ENCODE measurements at places on chromosomes 16 and 17.

DNA sequence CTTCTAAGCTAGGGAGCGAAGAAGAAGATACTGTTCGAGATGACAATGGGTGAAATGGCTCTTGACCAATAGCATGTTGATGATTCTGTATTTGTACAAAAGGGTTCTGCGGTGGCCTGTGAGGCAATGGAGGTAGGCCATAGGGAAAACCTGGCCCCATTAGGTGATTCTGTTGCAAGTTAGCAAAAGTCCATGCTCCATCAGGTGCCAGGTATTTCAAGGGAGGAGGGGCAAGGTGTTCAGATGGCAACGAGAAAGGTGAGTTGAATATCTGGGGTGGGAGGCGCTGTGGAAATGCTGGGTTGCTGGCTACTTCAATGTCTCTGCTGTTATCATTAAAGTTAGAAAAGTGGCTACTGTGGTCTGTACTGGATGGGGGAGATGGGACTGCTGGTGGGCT is 62.8 kb downstream of the CACNG1 start:
- DNase-seq = no peak

DNA sequence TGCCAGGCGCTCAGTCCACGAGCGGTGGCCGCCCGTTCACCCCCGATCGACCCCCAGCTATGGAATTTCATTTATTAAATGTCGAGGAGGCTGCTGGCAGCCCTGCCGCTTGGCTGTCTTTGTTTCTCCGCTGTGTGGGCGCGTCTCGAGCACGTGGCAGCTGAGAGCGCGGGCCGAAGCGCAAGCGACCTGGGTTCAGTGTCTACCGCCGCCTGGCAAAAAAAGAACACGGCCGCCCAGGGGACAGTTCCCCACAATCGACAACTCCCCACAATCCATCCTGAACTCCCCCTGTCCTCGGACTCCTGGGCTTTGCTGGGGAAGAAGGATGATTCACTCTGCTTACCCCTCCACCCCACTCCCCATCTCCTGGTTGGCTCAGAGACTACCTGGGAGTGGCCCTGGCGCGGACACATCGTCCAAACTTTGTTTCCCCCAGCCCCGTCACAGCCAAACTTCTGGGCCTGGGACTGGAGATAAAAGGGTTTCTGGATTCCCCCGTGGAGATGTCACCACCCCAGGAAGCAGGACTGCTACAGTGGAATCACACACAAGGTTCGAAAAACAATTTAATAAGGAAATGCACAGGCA is 1.7 kb upstream of the ANKRD13B start:
- DNase-seq = peak; percentile 80

DNA sequence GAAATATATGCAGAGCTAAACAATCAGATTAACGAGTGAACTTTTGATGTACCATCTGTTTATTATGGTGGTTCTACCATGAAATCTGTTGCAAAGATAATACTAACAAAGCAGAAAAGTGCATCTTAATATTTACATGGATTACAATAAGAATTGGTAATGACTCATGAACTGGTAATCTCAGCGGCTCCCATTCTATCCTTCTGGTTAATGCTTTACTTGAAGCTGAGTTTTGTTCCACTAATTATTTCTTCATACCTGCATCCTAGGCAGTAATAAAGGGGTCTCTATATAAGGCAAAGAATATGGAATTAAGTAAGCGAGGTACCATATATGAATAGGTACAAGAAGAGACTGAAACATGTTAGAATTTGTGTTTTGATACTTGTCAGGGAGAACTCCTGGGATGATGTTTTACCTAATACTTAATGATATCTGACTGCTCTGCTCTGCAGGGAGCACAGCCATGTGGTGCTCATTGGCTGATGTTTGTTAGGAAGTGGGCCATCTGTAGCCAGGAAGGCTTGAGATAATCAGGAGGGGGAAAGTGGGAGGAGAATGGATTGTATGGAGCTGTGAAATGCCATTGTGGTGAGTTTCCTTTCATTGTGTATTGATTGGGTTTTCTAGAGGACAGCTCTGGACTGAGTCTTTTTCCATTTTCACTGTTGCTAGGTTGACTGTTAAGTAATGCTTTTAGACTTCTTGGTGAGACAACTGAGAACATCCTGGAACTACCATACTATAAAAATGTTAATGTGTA is 52.6 kb downstream of the MAP2K6 start:
- no peak for DNase-seq

- DNase-seq = no peak
Measured at GRCh38 chr16:324201-324450, 28.4 kb downstream of the AXIN1 start.

DNA sequence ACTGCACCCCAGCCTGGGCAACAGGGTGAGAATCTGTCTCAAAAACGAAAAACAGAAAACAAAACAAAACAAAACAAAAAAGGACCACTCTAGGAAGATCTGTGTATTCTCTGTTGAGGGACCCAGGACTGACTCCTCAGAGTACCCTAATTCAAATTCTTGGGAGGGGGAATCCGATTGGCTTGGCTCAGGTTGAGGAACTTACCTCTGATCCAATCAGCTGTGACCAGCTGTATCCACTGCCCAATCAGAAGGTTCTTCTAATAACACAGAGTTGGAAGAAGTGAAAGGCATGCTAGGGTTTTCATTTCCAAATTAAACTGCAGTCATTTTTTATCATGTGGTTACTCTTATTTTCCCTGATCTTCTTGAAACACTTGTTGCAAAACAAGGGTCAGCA is 105.9 kb upstream of the CACNG3 start:
- DNase-seq = no peak

GRCh38 chr16:64532117-64532516 is 589.7 kb downstream of the CDH11 start:
- DNase-seq = no peak

DNA sequence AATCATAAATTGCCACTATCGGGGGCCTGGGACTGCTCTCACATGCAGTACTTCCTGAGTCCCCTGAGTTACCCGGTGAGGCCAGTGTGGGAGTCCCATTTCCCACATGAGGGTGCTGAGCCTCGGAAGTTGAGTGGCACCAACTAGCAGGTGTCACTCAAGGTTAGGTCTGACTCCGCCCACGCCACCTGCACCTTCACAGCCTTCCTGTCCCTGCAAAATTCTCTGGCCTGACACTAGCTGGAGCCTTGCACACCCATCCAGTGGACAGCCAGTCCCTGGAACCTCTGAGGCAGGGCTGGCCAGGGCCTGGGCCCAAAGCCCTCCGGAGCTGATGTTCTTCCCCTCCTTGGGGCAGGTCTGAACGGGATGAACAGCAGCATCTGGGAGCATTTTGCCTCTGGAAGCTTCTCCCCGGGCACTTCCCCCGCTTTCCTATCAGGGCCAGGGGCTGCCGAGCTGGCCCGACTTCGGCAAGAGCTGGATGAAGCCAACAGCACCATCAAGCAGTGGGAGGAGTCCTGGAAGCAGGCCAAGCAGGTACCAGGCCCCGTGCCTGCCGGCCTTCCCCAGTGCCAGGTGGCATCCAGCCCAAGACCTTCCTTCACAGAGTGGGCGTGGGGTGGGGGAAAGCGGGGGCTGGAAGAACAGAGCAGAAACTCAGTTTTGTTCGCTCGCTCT is 21.9 kb downstream of the UNC13D start:
- DNase-seq = no peak

DNA sequence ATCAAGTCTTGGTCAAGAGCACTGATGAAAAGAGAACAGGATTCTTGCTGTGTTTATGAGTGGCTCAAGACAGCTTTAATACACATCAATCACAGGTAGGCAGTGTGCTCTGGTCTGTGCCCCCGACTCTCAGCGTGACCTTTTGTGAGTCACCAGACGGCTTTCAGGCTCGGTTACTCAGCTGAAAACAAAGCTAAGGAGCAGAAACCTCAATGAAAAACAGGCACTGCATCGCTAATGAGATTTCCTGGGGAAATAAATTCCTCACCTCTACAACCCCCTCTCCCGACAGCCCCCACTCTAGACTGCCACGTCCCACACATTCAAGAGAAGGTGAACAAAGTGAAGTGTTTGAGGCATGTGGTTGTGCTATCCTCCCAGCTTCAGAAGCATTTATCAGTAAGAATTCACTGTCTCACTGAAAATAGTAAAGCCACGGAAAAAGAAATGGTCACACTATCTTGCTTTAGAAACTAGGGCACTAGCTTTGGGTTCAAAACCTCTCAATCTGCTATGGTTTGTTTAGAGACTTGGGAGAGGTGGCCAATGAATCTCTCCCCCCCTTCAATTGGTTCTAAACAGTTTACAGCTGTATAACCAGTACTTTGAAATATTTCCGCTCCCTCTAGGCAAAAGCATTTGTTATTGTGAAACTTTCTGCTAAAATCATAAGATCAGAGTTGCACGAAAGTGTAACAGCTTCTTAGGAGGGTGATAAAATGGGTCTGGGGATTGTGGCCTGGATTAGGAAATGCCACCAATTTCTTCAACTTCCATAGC is 199.5 kb upstream of the PMFBP1 start:
- DNase-seq = no peak

- DNase-seq = no peak
Measured at GRCh38 chr17:77501751-77502625, 361.2 kb downstream of the SEC14L1 start.

GRCh38 chr17:63786971-63787711 is 13.2 kb downstream of the DDX42 start:
- no peak for DNase-seq

GRCh38 chr16:75304521-75305363 is 53.3 kb upstream of the BCAR1 start:
- DNase-seq = no peak

- no peak for DNase-seq
Measured at GRCh38 chr17:81239714-81240555, 817 bp downstream of the NDUFAF8 start.

- DNase-seq = no peak
Measured at GRCh38 chr16:11379420-11379819, 34.2 kb downstream of the RMI2 start.

GRCh38 chr17:48545539-48545938 is 630 bp upstream of the HOXB2 start:
- no peak for DNase-seq

GRCh38 chr17:71935341-71935740 is 185.5 kb upstream of the SOX9 start:
- no peak for DNase-seq

DNA sequence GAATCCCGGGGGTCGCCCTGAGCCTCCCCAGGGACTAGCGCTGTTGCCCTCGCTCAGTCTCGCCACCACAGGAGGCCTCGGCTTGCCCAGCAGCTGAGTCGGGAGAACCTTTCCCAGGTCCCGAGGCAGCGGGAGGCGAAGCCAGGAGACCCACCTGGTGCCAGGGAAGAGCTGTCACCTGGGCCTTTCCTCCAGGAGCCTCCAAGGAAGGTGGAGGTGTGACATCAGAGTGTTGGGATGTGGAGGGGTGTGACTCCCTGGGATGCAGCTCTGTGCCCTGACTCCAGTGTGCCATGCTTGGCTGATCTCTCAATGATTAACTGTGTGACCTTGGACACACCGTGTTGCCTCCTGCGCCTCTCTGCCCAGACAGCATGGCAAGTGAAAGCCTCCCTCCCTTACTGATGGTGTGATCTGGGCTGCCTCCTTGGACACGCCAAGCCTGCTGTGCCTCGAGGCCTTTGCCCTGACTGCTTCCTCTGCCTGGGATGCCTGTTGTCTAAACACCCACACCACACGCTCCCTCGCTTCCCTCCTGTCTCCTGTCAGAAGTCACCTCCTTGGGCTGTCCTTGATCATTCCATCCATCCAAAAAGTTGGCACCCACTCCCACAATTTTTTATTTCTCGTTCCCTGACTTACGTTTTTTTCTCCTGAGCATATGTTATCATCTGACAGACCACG is 88.0 kb downstream of the CMIP start:
- DNase-seq = no peak

DNA sequence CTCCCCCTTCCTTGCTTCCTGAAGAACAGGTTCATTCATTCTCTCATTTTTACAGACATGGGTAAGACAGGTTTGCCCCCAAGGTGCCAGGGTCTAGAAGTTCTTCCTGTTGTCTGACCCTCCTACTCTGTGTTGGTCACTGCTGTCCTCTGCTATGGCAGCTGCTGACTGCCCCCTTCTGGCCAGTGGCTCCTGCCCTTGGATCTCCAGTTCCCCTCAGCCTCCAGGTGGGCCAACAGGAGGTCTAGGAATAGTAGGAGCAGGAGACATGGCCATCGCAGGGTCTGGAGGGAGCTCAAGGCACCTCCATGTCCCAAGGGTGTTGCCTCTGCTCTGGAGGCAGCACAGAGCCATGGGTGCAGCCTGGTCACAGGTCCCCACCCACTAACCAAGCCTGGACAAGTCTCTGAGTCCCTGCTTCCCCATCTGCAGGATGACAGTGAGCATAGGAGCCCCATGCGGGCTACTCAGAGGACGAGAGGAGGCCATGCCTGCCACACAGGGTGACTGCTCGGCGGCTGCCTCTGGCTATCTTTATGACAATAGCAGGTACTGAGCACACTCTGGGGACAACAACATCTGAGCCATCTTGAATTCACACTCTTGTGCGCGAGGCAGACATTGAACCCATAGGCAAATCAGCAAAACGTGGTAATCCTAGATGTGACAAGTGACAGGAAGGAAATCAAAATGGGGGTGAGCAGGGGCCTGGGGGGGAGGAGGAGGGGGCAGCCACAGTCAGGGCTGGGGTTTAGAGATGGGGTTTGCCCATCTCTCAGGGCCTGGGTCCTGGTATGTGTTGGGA is 27.0 kb upstream of the NXPH3 start:
- DNase-seq = no peak

GRCh38 chr17:49471089-49471683 is 23.9 kb upstream of the NGFR start:
- peak; percentile 51 for DNase-seq

GRCh38 chr17:3501344-3501743 is 25.5 kb downstream of the ASPA start:
- no peak for DNase-seq

GRCh38 chr16:17836868-17837602 is 366.3 kb upstream of the XYLT1 start:
- no peak for DNase-seq

DNA sequence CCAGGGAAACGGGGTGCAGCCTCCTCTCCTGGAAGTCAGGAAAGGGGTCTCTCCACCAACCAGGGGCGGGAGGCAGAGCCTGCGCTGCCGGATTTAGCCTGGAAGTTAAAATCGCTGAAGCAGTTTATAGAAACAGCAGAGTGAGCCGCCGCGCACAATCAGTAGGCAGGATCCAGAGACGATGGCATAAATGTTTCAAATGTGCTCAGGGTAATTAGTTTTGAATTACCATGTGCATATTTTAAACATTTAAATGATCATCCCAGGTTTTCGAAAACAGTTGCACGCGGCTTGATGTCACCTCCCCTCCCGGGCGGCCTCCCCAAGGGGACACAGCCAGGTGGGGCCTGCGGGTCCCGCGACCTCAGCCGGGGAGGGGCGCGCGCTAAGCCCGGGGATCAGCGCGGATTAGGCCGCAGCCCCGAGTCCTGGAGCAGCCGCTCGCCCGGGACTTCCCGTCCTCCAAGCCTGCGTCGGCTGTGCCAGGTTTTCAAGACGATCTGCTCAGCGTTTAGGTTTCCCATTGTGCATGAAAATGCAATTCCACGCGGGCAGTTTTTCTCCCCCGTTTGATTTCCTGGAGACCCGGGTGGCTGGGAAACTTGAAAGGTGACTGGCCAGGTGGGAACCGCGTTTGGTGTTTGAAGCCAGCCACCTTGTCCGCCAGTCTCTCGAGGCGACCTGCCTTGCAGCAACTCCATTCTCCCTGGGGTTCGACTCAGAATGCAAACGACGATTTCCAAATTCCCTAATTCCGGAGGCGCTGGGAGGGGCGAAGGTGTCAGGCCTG is 78.3 kb downstream of the RPA1 start:
- DNase-seq = peak; percentile 42

GRCh38 chr17:21370430-21370829 is 5.7 kb upstream of the KCNJ12 start:
- no peak for DNase-seq
